Stimulated activated CD4-positive, alpha-beta T cell treated with anti-CD3 and anti-CD28 coated beads, Interleukin-12 subunit alpha, Interleukin-12 subunit beta, amount 100 ng/mL, for 48 hours (primary cell): ENCODE measurements at places on chromosomes 7 and 10.

GRCh38 chr10:70579234-70580002 lies 23.1 kb downstream of the PRF1 start:
- DNase-seq = no peak

- no peak for DNase-seq
Measured at GRCh38 chr7:37070471-37070870, 346.2 kb upstream of the AOAH start.

DNA sequence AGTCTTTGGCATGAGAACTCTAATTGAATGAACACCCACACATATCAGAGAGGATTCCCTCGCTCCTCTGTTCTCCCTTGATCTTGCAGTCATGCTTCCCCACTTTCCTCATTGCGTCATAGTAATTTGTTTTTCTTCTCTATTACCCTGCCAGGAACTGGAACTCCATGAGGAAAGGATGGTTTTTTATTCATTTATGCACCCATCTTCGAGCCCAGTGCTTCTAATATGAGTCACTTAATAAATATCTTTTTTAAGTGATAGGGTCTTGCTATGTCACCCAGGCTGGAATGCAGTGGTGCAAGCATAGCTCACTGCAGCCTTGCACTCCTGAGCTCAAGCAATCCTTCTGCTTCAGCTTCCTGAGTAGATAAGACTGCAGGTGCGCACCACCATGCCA lies 83.5 kb downstream of the OTUD1 start:
- no peak for DNase-seq

- DNase-seq = no peak
Measured at GRCh38 chr7:149866779-149867447, 6.9 kb upstream of the ATP6V0E2 start.

GRCh38 chr10:65413001-65413400 lies 1512.8 kb upstream of the LRRTM3 start:
- no peak for DNase-seq

GRCh38 chr10:3785851-3786271 lies 852 bp upstream of the KLF6 start:
- no peak for DNase-seq

DNA sequence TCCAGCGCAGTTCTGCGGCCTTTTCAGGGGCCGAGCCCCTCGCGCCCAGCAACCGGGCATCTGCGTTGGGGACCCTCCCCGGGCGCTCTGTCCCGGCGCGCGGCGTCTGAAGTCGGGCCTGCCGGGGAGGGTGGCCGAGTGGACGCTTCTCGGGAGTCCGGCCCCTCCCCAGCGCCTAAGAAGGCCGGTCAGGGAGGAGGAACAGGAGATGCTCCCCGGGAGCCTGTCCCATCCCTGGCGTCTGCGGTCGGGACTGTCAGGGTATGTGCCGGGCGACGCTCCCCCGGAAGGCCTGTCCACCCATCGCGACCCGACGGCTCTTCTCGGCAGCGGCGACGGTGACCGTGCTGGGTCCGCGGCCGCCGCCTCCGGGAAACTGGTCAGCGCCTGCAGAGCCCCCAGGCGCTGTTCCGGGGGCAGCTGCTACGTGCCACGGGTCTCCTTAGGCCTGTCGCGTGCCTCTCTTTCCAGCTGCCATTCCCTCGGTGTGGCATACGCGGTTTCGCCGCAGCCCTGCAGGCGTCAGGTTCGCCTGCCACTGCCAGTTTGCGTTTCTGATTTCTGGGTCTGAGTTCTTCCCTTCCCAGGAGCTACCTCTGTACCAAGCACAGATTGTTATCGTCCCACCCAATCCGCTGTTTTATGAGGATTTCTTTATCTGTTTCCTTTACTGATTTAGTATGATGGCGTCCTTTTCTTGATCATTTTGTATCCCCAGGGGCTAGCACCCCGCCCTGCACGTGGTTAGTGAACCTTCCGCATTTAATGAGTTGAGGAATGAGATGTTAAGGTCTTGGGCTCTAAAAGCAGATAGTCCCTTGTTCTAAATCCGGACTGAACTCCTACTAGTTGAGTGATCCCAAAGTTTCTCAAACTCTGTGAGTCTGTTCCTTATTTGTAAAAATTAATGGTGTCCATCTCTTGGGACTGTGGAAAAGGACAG lies 782 bp downstream of the IFIT5 start:
- DNase-seq = peak; percentile 26

GRCh38 chr10:80407812-80408241 lies 524 bp upstream of the PRXL2A start:
- DNase-seq = peak; percentile 52

DNA sequence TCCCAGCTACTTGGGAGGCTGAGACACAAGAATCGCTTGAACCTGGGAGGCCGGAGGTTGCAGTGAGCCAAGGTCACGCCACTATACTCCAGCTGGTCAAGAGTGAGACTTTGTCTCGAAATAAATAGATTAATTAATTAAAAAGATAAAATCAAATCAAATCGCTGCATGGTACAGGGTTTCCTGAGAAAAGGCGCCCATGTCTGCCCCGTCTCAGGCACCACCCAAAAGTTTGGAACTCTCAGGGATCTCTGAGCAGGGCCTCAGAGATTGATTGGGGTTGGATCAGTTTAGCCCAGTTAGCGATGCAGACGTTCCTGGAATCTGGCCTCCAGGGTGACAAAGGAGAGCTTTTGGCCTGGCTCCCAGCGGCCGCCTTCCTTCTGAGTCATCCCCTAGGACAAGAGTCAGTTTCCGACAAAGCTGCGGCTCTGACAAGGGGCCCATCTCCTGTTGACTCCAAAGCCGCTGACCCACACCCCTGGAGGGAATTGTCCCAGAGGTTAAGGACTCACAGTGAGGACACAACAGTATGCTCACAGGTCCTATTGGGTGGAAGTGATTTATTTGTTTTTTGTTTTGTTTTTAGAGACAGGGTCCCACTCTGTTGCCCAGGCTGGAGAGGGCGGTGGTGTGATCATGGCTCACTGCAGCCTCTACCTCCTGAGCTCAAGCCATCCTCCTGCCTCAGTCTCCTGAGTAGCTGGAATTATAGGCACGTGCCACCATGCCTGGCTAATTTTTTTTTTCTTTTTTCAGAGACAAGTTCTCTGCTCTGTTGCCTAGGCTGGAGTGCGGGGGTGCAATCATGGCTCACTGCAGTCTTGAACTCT lies 6.8 kb downstream of the ORAI2 start:
- DNase-seq = no peak

DNA sequence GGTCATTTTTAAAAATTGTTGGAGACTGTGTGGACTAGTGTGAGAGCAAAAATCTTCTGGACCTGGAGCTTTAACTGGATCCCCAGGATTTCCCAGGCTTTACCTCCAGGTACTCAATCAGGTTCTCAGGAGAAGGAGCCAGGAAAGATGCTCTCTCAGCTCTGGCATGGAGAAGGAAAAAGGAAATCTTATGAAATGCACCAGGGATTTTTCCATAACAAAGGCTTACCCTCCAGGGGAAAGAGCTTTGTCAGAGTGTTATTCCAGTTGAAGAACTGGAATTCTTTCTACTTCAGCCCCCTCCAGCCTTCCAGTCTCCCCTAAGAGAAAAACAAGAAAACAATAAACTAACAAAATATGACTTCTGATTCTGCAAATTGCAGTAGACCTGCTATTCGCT lies 436.7 kb upstream of the ANKRD30A start:
- no peak for DNase-seq

DNA sequence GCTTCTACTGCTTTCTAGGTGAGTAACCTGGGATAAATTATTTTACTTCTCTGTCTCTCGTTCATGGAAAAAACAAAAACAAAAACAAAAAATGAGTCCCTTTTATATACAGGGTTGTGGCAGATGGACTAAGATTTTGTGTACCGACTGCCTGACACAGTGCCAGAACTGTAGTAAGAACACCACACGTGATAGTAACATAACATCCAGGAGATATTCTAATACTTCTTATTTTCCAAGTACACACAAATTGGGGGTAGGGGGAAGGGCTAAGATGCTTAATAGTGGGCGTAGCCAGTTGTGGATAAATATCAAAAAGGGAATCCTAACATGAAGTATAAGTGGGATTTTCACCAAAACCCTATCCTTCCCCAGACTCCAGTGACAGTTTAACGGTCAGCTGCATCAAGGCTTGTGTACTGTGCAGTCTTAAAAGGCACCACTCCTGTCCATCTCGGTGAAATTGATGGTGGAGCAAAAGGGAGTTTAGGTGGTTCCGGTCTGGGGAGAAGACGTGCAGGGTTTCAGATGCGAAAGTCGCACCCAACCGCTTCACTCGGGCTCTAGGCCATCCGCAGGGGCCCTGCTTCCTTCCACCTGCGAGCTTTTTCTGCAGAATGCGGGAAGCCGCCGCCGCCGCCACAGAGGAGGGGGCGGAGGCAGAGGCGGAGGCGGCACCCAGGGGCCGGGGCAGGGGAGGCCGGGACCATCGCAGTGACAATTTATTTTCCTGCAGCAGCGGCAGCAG lies at the start of gene STAMBPL1:
Gene STAMBPL1, plus strand, starts transcription at position 712 of the 748 bp plus-strand sequence. CDS start 21,464 bp downstream, outside the sequence.
- peak; percentile 68 for DNase-seq

DNA sequence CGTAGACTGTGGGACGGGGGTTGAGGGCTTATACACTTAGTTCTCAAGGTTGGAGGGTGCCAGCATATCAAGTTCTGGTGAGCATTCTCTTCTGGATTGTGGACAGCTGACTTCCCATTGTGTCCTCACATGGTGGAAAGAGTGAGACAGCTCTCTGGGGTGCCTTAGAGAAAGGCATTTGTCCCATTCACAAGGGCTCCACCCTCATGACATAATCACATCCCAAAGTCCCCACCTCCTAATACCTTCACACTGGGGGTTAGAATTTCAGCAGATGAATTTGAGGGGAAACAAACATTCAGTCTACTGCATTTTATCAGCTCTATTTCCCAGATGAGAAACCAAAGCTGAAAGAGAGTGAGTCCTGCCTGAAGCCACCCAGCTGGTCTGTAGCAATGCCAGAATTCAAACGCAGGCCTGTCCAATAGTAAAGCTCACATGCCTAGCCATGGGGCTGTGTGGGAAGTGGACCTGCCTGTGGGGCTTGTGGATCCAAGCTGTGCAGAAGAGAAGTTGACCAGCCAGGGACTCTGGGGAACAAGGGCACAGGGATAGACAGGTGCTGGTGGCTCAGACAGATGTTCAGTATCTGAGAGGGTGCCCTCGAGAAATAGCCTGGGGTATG lies 34.9 kb upstream of the LOXL4 start:
- DNase-seq = no peak

DNA sequence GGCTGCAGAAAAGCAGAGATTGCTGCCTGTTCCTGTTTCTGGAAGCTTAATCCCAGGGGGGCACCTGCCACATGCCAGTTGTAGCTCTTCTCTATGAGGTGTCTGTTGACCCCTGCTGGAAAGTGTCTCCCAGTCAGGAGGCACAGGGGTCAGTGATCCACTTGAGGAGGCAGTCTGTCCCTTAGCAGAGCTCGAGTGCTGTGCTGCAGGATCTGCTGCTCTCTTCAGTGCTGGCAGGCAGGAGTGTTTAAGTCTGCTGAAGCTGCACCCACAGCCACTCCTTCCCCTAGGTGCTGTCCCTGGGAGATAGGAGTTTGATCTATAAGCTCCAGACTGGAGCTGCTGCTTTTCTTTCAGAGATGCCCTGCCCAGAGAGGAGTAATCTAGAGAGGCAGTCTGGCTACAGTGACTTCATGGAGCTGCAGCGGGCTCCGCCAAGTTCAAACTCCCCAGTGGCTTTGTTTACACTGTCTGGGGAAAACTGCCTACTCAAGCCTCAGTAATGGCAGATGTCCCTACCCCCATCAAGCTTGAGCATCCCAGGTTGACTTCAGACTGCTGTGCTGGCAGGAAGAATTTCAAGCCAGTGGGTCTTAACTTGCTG lies 57.6 kb upstream of the CROT start:
- DNase-seq = no peak

DNA sequence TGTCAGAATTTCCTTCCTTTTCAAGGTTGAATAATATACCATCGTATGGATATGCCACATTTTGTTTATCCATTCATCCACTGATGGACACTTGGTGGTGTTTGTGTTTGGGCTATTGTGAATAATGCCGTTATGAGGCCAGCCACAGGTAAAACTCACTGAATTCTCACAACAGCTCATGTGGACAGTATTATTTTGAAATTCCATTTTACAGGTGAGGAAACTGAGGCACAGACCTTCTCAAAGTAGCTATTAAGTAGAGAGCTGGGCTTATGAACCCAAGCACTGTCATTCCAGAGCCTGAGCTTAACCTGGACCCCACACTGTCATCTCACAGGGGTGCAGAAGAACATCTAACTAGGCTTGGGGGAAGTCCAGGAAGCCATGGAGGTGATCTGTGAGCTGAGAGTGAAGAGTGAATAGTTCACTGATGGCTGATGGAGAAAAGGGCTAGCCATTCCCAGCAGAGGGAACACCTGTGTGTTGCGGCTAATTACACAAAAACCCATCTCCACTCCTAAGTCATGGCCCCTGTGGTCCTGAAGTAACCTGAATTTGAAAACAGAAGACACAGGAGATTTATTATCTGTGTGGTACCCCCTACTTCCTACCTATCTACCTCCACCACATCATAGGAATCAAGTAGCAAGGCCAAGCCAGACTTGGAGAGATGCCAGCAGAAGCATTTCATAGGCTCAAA lies 8.7 kb downstream of the INMT start:
- DNase-seq = no peak

DNA sequence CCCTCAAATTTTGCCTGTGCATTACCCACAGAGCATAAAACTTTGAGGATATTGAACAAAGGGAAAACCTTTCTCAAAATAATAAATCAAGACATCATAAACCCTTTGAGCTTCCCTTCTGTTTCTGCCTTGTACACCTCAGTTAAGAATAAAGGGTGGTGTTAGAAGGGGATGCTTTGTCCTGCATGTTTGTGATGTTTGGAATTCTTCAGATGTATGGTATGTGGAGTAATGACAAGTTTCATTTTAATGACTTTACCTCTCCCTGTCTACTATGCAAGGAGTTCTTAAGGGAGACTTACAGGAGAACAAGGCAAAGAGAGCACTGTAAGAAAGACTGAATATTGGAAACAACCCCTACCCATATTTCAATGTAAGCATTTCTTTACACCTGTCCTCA lies 99.2 kb downstream of the HECW1 start:
- DNase-seq = no peak

DNA sequence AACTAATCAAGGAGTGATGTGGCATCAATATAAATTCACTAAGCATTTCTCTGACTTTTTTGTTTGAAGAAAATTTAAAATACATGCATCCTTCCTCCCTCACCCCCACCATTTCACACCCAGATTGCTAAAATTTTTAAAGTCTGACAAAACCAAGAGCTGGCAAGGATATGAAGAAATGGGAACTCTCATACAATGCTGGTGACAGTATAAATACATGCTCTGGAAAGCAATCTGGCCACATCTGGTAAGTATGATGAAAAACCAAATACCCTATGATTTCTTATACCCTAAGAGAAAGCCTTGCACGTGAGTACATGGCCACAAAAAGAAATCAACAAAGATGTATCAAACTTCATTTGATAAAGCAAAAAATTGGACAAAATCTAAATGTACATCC lies 31.2 kb downstream of the P4HA1 start:
- DNase-seq = no peak

GRCh38 chr10:50437248-50437647 lies 185.9 kb upstream of the ASAH2 start:
- no peak for DNase-seq

DNA sequence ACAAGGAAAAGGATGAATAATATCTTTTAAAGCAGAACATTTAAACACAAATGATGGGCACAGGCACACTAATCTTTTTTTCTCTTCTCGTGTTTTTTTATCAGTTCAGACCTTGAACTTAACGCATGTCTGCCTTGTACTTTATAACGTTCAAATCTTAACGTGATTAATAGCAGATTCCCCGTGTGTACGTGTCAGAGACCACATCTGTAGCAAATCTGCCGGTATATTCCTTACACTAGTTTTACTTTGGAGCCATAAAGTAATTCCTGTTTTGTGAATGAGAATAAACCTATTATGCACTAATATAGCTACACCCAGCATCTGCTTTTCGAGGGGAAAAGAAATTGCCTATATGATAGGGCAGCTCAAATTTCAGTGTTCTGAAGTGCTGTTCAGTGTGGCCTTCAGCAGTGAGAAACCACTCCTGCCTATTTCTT lies 166.0 kb upstream of the TCF7L2 start:
- DNase-seq = no peak
